ENCODE measurements at places on chromosomes 3 and 15. TPM values are rescaled to one million over a fixed set of nuclear protein-coding genes. Genes with fewer than 3 reads are reported as not detected.

SLC51B gene
- polyA plus RNA-seq = not detected

ALPK3 gene
- polyA plus RNA-seq = 3.7 TPM

SLC12A1 gene
- polyA plus RNA-seq = 0.57 TPM

ADAMTS17 gene
- 0.70 TPM for polyA plus RNA-seq

CASR gene
- polyA plus RNA-seq = 0.03 TPM

UROC1 gene
- polyA plus RNA-seq = not detected

FBXO40 gene
- 0.05 TPM for polyA plus RNA-seq

CPLX3 gene
- not detected for polyA plus RNA-seq

FSIP1 gene
- polyA plus RNA-seq = 0.92 TPM

FOXB1 gene
- polyA plus RNA-seq = 5.4 TPM

PHLDB2 gene
- 19.5 TPM for polyA plus RNA-seq

TMEM115 gene
- 17.8 TPM for polyA plus RNA-seq

DPPA2 gene
- 18.9 TPM for polyA plus RNA-seq

OXTR gene
- polyA plus RNA-seq = 5.5 TPM

Data from GM23338 (cell line).